CD4-positive, alpha-beta T cell treated with Interleukin-21 for 1 hour (primary cell): ENCODE measurements at places on chromosomes 1 and 21.

DNA sequence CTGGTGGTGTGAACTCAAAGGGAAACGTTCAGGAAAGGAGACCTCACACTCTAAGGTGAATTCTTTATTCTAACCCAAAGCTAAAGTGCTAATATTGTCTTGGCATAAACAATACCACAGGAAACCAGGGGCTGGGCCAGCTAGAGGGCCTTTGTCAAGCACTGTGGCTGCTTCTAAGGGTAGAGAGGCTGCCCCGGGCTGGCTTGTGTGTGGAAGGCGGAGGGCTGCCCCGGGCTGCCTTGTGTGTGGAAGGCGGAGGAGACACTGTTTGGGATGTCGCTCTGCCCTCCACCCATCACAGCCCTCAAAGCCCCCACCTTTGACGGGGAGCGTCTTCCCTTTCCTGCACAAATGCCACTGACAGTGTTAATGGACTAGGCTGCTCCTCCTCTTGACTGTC is 216.8 kb downstream of the TOMM20 start:
- DNase-seq: peak; percentile 64

GRCh38 chr1:198174297-198174696 is 17.5 kb downstream of the NEK7 start:
- peak; percentile 30 for DNase-seq

- DNase-seq: no peak
Observed at GRCh38 chr1:106564192-106564591, 492.3 kb upstream of the PRMT6 start.

DNA sequence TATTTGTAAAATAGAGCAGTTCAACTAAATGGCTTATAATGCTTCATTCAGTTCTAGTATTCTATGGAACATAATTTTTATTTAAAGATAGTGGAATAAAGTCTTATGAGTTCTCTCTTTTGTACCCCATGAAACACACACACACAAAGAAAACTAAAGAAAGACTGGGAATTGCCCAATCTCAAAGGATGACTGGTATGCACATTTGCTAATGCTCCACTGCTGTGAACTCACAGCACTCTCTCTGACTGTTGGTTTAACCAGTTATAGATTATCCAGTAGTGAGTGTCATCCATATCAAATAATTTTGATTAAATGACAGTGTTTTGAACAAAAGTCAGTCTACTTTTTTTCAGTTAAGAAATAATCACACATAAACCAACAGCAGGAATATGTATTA is 1082.4 kb upstream of the B3GALT2 start:
- no peak for DNase-seq
